Osteoblast (primary cell): ENCODE measurements at places on chromosomes 5 and 9. TPM values are rescaled to one million over a fixed set of nuclear protein-coding genes. Genes with fewer than 3 reads are reported as not detected.
A peak's percentile ranks its signal among the peaks of the same experiment; 100 is the strongest.

DNA sequence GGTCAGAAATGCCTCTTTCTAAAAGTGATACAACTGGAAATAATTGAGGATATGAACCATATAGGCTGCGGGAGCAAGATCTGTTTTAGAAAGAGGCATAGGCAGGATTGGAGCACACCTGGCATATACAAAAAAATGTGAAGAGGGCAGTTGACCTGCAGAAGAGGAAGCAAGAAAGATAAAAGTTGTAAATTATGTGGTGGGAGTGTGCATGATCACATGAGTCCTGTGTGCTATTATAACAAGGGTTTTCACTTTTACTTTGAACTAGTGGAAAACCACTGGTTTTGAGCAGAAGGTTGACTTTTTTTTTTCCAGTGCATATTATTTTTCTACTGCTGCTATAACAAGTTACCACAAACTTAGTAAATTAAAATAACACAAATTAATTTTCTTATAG, 489.3 kb downstream of the ANXA1 start:
- DNase-seq = no peak

CLK4 gene
- 33.3 TPM in 2 replicates for total RNA-seq

GRCh38 chr9:82679472-82679871, 383.5 kb downstream of the RASEF start:
- DNase-seq = no peak

PDE4D gene
- total RNA-seq = 18.9 and 19.9 TPM in 2 replicates

SOHLH1 gene
- not detected in 2 replicates for total RNA-seq

WASHC1 gene
- total RNA-seq = 3.6 and 4.1 TPM in 2 replicates

ZNF658 gene
- total RNA-seq = 5.8 and 7.4 TPM in 2 replicates

PCDHGA5 gene
- total RNA-seq = 2.5 and 2.7 TPM in 2 replicates

DNA sequence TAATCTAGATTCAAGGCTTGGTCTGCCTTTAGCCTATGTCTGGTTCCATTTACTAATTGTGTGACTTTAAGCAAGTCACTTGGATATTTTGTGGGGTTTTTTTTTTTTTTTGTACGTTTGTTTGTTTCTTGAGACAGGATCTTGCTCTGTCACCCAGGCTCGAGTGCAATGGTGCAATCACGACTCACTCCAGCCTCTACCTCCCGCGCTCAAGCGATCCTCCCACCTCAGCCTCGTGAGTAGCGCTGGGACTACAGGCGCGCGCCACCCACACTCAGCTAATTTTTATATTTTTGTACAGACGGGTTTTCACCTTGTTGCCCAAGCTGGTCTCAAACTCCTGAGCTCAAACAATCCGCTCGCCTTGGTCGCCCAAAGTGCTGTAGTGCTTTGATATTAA, 1.1 kb upstream of the PFDN1 start:
- DNase-seq = no peak

ACTL7A gene
- not detected in 2 replicates for total RNA-seq

SLC1A3 gene
- total RNA-seq = 45.2 and 76.9 TPM in 2 replicates

WDR38 gene
- total RNA-seq = not detected in 2 replicates

- no peak for DNase-seq
Observed at GRCh38 chr5:169027501-169028061, 273.4 kb downstream of the SLIT3 start.

DNA sequence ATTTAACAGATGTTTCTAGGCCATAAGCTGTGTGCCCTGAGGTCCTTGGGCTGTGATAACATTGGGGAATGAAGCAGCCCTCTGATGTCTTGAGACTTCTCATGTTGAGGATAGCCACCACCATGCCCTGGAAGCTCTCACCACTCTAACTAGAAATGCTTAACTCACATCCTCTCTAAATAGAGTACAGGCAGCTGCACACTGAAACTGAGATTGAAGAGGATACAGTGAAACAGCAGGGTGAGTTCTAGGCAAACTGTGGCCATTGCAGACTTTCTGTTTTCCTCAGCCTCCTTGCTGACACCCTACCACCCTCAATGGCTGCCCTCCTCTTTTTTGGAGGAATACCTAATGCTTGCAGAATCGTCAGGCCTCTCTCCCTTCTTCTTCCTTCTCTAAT, 22.4 kb downstream of the UTP15 start:
- DNase-seq = no peak

GGTA1 gene
- total RNA-seq = not detected in 2 replicates

DNA sequence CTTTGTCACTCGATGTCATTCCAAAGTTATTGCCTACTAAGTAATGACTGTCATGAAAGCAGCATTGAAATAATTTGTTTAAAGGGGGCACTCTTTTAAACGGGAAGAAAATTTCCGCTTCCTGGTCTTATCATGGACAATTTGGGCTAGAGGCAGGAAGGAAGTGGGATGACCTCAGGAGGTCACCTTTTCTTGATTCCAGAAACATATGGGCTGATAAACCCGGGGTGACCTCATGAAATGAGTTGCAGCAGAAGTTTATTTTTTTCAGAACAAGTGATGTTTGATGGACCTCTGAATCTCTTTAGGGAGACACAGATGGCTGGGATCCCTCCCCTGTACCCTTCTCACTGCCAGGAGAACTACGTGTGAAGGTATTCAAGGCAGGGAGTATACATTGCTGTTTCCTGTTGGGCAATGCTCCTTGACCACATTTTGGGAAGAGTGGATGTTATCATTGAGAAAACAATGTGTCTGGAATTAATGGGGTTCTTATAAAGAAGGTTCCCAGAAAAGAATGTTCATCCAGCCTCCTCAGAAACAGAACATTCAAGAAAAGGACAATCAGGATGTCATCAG, 11.3 kb downstream of the TLR4 start:
- no peak for DNase-seq

DNA sequence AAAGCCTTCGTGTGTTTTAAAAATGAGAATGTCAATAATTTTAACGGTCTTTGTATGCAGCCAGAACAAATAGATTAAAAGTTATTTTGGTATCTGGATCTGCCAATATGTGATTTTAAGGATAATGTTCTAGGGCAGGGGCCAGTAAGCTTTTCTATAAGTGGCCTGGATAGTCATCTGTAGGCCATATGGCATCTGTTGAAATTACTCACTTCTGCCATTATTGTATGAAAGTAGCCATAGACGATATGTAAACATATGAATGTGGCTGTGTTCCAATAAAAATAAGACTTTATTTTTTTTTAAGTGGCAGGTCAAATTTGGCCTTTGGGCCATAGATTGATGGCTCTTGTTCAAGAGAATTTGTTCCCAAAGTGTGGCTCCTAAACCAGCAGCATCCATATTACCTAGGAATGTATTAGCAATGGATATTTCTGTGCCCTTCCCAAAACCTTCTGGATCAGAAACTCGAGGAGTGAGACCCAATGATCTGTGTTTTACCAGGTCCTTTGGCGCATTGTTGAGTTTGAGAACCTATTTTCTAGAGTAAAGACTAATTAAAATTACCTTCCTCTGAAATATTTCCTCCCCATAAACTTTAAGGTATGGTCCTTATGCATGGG, 55.9 kb downstream of the C6 start:
- DNase-seq = no peak

GRCh38 chr9:101403516-101404285, 5.0 kb downstream of the ZNF189 start:
- no peak for DNase-seq

ZNF169 gene
- 4.0 and 5.9 TPM in 2 replicates for total RNA-seq

- DNase-seq = no peak
Observed at GRCh38 chr5:66966439-66966838, 230.2 kb downstream of the CD180 start.

- no peak for DNase-seq
Observed at GRCh38 chr9:13994240-13994639, 319.7 kb downstream of the NFIB start.

DNA sequence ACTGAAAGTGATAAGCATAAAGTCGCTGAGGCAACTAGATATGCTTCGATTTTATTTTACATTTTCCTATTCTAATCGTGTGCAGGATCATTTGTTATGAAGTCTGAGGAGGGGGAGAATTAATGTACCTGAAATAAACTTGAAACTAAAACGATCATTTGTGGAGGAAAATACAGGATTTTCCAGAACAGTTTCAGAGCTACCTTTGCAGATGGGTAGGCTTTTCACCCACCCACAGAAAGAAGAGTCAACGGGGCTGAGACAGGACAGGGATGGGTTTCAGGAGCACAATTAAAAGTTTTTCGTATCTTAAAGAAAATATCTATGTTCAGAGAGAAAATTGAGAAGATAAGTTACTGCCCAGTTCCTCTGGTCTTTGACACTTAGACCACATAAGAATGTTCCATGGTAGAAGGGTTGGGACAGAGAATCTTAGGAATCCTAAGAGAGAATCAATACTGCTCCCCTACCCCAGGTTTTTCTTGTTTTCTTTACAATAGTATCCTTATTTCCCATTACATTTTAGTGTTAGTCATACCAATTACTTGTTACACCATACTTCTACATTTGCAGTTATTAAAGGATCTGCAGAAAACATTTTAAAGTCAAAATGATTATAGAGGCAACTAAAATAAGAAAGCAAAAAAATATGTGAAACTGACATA, 211.4 kb downstream of the DEPDC1B start:
- peak; percentile 10 for DNase-seq
